ENCODE measurements at places on chromosomes 1 and 21. TPM values are rescaled to one million over a fixed set of nuclear protein-coding genes. Genes with fewer than 3 reads are reported as not detected.

- DNase-seq, result no peak
These were observed 22.1 kb upstream of the SH3D21 start for GRCh38 chr1:36284061-36284460.

DNA sequence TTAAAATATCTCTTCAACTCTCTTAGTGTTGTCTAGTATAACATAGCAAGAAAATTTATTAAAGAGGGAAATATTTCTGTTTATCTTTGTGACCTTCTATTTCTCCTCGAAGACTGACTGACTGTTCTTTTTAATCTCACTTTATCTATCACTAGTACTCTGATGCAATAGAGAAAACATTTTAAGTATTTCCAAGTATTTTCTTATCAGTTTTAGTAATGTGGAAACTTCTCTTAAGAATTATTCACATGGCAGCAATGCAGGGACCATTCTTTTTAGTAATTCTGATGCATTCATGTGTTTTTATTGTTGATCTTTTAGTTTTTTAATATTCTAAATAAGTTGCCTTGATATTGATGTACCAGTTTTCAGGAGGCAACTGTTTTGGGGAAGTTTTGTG lies 115.7 kb downstream of the NEK7 start:
- DNase-seq, result no peak

- no peak for DNase-seq
These were observed 41.0 kb upstream of the IFFO2 start for GRCh38 chr1:18997508-18997907.

DNA sequence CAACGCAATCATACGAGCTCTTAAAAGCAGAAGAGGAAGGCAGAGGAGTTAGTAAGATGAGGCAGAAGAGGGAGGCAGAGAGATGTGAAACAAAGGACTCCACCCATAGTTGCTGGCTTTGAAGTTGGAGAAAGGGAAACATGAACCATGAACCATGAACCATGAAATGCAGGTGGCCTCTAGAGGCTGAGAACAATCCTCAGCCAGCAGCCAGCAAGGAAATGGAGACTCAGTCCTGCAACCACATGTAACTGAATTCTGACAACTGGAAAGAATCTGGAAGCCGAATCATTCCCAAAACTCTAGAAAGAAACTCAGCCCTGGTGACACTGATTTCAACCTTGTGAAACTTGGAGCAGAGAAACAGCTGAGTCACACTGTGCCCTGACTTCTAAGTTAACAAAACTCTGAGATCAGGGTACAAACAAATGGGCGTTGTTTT lies 10.1 kb downstream of the DIPK1A start:
- DNase-seq, result no peak

GRCh38 chr1:3775490-3776230 lies 3.1 kb downstream of the SMIM1 start:
- peak; percentile 85 for DNase-seq

The WNT2B gene
- 14.1 TPM for total RNA-seq
